ENCODE measurements at places on chromosomes 6 and 20.

DNA sequence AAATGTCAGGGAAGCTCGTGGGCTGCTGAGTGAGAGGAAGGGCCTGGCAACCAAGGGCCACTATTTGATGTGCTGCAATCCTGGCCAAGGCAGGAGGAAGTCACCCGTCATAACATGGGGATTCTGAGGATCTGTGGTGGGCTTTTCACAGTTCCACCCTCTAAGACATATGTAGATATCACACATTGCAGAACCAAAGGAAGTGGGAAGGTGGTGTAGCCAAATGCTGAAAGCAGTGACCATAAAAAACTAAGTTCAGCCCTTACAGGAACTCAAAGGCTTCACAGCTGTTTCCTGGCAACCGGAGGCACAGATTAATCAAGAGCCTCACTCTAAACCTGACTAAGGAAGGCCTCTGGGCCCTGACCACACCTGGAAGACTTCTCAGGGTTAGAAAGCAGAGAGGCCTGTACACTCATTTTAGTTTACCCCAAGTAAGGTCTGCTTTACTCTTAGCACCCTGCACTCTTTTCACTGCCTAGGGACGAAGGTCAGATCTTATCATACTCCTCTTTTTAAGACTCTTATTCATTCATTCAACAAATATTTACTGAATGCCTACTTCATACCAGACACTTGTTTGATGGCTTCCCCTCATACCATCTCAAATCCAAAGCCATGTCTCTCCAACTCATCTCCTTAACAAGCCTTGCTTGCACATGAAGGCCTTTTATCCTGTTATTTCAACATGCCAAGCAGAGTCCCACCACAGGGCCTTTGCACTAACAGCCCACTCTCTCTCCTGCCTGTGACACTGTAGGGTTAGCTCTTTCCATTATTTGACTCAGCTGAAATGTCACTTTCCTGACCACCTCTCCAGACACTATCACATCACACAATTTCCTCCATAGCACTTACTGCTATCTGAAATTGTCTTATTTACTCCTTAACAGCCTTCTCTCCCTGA, 2.6 kb downstream of the UBE2V1 start:
- peak; percentile 66 for DNase-seq

- no peak for DNase-seq
These were observed 24.6 kb upstream of the BMP7 start for GRCh38 chr20:57291003-57291402.

- no peak for DNase-seq
These were observed 182.6 kb downstream of the ERMARD start for GRCh38 chr6:169933839-169934698.

DNA sequence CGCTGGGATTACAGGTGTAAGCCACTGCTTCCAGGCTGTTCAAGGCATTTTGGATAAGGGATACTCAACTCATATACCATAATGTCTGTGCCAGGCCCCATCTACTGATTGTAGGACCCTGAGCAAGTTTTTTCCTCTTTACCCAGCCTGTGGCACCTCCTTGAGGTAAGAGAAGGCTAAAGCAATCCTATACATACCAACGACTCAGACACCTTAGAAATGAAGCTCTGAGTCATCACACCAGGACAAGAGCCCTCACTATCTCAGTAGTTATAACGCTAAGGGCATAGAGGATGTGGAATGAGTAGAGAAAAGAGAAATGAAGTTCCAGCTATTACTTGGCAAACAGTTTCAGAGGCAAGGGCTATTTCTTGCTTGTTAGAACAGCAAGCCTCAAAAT, 16.9 kb downstream of the NDRG3 start:
- no peak for DNase-seq

DNA sequence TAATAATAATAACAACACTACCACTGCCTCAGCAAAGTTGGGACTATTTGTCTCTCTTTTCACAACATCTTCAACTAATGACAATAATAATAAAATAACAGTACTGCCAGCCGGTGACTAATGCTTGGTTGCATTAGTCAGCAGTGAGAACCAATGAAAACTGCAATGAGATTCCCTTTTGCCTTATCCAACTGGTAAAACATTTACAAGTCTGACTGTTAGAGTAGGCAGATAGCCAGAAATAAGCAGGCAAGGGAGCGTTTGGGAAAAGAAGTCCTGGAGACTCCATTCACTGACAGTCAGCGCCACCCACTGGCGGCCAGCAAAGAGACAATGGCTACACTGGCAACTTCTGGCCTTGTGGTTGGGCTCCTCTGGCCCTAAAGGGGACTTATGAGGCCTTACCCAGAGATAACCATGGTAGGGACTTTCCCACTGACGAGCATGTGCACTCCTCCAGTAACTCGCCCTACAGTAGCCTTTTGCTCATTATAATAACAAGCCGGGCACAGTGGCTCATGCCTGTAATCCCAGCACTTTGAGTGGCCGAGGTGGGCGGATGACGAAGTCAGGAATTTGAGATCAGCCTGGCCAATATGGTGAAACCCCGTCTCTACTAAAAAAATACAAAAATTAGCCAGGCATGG, 3.4 kb upstream of the NSFL1C start:
- DNase-seq, result no peak

DNA sequence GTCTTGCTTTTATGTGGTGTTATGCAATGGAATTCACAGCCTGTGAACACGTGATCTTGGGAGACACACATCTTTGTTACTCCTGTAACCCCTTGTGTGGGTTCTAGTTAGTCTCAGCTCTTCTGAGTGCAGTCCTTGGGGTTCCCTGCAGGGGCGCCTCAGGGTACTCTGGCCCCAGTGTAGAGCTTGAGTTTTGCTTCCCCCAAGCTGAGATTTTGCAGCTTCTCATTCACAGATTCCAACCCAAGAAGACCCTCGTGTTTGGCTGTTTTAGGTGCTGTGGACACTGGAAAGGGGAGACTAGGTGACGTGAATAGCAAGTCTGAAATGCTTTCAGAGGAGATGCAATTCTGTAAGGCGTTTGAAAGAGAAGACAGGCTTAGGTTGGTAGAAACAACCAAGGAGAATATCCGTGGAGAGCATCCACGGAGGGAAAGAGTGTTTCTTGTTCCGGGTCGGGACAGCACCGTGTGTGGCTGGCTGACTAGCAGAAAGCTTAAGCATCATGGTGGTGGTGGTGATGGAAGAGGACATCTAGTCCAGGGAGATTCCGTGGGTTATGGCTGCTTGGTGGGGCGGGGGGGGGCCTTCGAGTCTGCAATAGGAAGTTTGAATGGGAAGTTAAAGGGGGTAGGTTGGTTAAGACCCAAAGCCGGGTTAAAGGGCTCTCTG, 30.1 kb downstream of the DUSP22 start:
- no peak for DNase-seq

GRCh38 chr6:42522036-42522435, 41.8 kb upstream of the UBR2 start:
- DNase-seq, result no peak

GRCh38 chr6:106186714-106187113, 100.6 kb downstream of the PRDM1 start:
- no peak for DNase-seq

DNA sequence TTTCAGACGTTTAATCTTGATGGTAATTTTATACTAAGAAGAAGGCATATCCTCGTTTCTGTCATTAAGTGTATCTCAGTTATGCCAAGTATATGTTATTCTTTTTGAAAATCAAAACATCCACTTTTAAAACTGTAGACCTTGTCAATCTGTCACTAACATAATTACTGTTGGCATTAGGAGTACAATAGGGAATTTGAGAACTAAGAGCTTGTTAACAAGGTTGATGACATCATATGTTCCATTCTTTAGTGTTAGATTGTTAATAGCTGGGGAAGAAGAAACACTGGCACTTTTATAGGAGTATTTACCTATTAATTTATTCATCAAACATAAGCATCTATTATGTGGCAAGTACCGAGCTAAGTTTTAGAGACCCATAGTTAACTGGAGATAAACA, 76.2 kb downstream of the MAP3K4 start:
- no peak for DNase-seq

GRCh38 chr6:165042912-165043311, 266.5 kb downstream of the C6orf118 start:
- no peak for DNase-seq

GRCh38 chr6:69894578-69895347, 28.4 kb downstream of the COL19A1 start:
- no peak for DNase-seq

DNA sequence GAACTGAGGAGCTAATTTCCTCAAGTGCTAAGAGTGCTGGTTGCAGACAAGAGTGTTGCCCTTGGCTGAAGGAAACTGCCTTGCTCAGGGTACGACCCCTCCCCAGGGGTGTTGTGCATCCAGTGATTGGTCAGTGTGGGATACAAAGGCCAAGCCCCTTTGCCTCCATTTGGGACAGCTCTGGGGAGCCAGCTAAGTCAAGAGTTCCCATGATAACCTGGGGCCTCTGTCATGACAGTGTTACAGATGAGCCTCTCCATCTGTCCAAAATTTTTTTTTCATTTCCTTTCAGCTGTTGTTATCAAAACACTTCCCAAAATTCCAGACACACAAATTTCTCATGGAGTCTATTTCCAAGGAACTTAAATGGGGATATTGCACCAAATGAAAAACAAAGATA, 93.3 kb downstream of the HS3ST5 start:
- no peak for DNase-seq

DNA sequence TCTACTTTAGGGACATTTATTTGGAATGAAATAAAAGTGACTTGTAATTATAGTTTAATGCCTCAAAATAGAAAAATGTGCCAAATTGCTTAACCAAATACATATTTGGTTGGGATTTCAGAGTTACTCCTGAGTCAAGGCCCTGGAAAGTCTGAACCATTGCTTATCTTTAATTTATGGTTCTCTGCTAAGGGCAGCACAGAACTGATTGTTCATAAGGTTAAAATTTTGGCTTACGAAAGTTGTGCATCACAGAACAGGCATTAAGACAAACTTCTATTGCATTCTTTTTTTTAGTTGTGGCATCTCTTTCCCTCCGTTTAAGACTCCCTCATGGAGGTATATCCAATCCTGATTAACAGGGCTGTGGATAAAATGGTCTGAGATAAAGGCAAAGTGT, 92.2 kb upstream of the TENT5A start:
- DNase-seq, result no peak

GRCh38 chr6:158743033-158743651, 76.0 kb downstream of the EZR start:
- no peak for DNase-seq

DNA sequence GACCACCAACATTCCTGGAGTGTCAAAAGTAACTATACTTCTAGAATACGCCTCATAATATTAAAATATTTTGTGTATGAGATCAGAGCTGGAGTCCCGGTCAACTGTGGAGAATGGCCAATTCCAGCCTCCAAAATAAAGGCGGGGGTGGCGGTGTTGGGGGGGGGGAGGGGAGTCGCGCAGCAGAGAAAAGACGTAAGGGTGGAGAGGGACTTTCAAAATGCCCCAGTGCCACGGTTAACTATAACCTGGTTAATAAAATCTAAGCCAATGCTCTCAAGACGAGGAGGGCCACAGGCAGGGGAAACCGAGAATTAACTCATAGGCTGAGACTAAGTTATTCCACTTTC, 1.3 kb downstream of the NUP153 start:
- DNase-seq, result peak; percentile 2

- no peak for DNase-seq
These were observed 13.2 kb upstream of the RSPH3 start for GRCh38 chr6:159013229-159013628.

DNA sequence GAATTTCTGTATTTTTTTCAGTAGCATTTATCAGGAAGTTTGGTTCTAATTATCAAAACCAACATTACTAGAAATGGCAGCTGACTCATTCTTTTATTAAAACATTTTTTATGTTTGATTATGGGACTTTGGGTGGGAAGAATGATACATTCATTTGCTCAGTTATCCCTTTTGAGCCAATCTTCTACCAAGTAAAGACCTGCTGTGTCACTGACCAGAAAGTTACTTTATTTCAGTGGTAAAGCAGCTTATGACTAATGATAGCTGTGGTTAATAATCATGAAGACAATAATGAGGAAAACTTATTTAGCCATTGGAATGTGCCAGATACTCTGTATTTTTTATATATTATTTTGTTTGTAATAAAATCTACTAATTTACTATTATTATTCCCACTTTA, 142.3 kb downstream of the FARS2 start:
- no peak for DNase-seq

DNA sequence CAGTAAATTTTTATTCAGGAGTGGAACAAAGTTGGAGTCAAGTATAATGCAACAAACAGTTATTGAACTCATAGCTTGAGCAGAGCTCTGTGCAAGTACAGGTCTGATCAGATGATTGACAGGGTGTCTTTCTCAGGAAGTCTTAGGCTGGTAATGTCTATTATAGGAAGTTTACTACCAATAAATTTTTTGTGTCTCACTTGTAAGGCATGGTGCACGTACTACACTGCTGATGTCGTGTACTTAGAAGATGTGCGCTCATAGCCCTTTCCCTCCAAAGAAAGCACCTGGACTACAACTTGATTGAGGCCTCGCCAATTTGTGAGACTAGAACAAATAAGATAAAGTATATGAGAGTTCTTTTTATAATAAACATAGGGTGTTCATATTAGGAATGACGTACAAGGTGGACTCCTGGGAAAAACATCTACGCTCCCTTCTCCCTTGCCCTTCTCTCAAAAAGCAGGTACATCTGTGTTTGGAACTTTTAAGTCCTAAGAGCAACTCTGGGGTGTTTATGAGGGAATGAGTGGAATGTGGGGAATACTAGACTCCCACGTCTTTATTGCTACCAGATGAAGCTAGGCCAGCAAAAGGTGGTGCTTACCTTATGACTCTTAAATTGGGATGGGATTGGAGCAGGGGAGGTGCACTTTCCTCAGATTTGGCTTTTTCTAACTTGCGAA, 1.5 kb downstream of the NDUFAF5 start:
- no peak for DNase-seq
